Stimulated activated CD4-positive, alpha-beta T cell treated with anti-CD3 and anti-CD28 coated beads, Interleukin-1b, Interleukin-23, amount 100 ng/mL, for 24 hours (primary cell): ENCODE measurements at places on chromosomes 3 and 15.

DNA sequence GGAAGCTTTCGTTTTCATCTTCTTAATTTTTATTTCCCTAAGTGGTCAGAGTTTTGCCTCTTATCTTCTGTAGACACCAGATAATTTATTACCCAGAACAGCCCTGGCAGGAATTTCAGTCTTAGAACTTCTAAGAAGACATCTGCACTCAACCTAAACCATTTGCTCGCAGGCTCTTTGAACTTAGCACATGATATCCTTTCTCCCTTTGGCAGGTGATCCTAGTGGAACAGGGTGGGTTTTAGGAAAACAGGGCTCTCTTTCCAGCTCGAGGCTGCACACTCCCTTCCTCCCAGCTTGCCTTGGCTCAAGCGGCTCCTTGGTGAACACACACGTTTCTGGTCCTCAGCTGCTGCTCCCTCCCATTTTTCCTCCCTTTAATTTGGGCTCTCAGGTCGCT, 116.5 kb downstream of the THSD4 start:
- DNase-seq = no peak

DNA sequence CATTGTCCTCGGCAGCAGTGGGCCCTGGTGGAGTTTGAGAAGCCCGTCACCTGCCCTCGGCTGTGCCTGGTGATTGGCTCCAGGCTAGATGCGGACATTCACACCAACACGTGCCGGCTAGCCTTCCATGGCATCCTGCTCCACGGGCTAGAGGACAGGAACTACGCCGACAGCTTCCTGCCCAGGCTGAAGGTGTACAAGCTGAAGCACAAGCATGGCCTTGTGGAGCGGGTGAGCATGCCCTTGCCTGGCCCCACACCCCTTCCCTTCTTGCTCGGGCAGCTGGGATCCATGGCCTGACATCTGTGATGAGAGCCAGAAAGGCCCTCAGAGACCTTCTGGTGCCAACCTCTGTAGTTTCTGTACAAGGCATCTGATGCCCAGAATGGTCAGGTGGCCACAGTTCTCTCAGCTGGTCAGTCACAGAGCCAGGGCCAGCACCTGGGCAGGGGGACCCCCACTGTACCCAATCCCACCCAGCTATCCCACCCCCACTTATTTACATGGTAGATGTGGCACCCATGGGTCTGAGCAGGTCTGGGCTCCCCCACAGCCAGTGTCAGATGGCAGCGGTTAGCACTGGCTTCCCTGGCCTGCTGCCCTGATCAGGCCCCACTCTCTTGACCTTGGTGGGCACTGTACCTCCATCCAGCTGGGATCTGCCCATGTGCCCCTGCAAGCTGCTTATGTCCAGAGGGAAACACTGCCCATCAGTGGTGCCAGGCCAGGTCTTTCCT, 124.9 kb downstream of the DNAJB8 start:
- no peak for DNase-seq

- no peak for DNase-seq
Measured at GRCh38 chr3:56355570-56356185, 112.6 kb downstream of the ERC2 start.

GRCh38 chr3:77039606-77040171, at the start of gene ROBO2:
Gene ROBO2 (plus strand): TSS chr3:77040099. CDS start chr3:77040786, 687 bp downstream.
- DNase-seq = no peak

GRCh38 chr15:61871926-61872522, 188.2 kb downstream of the VPS13C start:
- no peak for DNase-seq

- no peak for DNase-seq
Measured at GRCh38 chr15:80247320-80247719, 4.7 kb downstream of the CTXND1 start.

GRCh38 chr15:95590533-95591044, 739.9 kb upstream of the NR2F2 start:
- DNase-seq = no peak

GRCh38 chr3:151562891-151563290, 102.0 kb upstream of the IGSF10 start:
- no peak for DNase-seq

DNA sequence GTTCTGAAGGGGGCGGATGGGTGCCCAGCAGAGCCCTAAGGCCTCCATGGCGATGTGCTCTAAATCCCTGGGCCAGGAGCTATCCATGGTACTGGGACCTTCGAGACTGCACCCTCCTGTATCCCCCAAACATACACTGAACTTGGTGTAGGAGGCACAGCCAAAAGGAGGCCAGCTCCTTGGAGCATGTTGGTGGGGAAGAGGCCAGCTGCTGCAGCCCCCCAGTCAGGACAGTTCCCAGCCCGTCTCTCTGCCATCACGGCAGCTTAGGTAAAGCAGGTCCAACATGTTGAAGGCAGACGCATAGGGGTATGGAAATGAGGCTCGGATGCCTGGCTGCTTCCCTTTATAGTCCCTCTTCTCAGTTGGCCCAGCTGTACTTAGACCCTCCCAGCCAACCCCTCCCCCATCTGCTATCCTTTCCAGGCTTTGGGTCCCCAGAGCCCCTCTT, 1.8 kb downstream of the CAMKV start:
- DNase-seq = no peak

GRCh38 chr3:44890852-44891251, 16.4 kb downstream of the TGM4 start:
- no peak for DNase-seq

DNA sequence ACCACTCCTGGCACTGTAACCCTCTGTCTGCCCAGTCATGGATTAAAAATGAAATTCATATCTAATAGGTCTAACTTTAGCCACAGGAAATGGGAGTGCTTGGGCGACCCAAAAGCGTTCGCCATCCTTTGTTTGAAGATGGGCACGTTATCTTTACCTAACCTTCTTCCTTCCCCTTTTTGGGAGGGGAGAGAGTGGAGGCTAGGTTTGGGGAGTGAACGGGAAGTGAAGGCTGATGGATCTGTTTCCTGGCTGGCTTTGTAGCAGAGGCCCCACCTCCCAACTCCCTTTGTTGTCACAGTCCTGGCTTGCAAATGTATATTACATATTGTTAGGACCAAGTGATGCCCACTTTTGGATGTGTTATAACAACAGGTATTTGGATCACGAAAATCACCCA, 98.1 kb upstream of the ARHGEF3 start:
- DNase-seq = no peak

- DNase-seq = no peak
Measured at GRCh38 chr3:58408906-58409305, 24.7 kb downstream of the PDHB start.

- no peak for DNase-seq
Measured at GRCh38 chr15:88803241-88803919, at the start of gene ACAN. Gene ACAN (plus strand): TSS chr15:88803436. CDS start chr15:88836207, 32,771 bp downstream.

DNA sequence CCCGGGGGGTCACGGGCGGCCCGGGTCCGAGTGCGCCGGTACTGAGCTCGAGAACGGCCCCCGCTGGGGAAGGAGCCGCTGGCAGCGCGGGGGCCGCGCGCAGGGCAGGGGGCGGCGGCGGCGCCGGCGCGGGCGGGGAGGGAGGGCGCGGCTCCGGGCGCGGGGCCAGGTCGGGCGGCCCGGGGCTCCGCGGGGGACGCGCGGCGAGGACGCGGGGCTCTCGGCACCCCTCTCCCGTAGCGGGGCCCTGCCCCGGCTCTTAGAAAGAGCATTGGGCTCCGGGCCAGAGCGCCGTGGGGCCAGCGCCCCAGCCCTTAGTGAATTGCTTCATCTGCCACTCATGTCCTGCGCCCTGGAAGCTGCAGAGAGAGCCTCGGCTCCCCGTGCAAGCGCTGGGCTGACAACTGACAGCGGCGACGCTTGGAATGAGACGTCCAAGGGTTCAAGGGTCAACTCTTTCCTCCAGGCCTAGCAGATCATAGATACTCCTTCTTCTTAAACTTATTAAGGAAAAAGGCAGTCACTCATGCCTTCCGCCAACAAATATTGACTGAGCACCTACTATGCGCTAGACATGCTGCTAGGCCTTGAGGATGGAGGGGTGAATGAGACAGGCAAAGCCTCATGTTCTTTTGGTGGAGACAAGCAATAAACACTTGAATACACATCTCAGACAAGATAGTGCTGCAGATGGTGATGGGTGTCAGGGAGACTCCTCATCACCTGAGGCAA, 140.8 kb downstream of the SMAD6 start:
- DNase-seq = no peak

DNA sequence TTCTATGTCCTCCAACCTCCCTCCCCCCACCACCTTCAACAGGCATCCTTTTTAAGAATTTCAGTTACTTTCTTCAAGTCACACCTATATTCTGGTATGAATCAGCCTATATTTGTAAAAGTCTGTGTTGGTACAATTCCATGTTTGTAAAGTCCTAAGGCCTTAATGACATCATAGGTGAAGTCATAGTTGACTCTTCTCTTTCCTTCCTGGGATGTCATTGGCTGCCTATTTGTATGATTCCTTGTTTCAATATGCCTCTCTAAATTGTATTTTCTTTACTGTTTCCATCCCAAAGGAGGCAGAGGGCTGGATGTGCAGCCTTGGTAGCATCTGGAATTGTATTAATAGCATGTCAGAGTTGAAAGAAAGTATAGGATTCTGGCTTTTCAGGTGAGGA, 56.5 kb downstream of the ADAMTSL3 start:
- DNase-seq = no peak

- DNase-seq = no peak
Measured at GRCh38 chr3:128222796-128223385, 69.6 kb downstream of the EEFSEC start.

- no peak for DNase-seq
Measured at GRCh38 chr3:52896151-52896550, 1.2 kb downstream of the STIMATE start.

- DNase-seq = no peak
Measured at GRCh38 chr3:170553788-170554757, 31.8 kb downstream of the SLC7A14 start.

DNA sequence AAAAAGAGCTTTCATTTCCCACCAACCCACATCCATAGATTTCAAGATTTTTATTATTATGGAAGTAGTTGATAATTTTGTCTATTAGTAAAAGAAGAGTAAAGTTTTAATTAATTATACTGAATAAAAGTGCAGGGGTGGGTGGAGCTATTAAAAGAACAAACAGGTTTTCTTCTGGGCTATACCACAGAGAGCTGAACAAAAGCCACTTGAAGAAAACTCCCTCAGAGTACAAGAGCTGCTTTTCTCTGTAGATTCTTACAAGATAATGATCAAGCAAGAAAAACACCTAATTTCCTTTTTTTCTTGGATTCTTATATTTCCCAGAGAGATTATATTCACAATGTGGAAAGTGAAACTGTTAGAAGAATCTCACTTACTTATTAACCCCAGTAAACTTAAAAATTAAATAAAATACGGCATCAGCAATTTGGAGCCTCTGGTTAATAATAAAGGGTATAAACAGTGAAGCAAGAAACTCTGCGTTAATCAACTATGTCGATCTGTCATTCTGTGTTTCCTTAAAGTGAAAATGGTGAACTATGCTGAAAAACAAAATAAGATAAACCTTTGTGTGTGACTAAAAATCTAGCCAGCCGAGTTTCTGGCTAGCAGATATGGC, 84.9 kb downstream of the THBS1 start:
- DNase-seq = no peak

- no peak for DNase-seq
Measured at GRCh38 chr3:64814351-64814750, 126.6 kb upstream of the ADAMTS9 start.

- no peak for DNase-seq
Measured at GRCh38 chr3:108381529-108382140, 85.3 kb downstream of the HHLA2 start.

DNA sequence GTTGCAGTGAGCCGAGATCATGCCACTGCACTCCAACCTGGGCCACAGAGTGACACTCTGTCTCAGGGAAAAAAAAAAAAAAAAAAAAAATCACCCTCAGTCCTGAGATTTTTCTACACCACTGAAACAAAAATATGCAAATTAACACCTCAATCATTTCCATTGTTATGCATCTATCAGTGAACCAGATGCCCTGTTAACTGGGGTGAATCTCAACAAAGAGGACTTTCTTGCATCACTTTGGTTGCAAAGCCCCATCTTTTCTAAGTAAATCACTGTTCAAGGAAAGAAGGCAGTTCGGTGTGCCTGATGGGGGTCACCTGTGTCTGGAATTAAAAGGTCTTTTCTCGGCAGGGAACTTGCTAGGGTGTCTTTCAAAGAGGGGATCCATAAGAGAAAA, 421.6 kb downstream of the EPHB1 start:
- no peak for DNase-seq

DNA sequence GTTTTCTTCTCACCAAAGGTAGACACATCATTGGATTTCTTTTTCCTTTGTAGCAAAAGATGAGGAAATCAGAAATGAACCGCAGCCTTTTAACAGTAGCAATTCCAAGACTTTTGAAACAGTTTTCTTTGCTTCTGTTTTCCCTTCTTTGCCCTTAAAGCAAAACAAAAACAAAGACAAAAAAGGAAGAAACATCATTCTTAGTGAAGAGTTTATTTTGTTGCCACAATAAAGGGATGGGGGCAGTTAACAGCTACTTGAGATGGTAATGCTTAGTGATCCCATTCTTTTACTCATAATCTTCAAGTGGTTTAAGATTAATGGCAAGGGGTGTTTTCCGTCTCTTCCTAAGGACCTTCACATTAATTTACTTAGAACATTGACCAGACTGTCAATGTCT, 218.8 kb downstream of the MEIS2 start:
- no peak for DNase-seq

- no peak for DNase-seq
Measured at GRCh38 chr3:23712656-23713559, 92.8 kb upstream of the UBE2E1 start.

GRCh38 chr3:74801924-74802323, 187.5 kb upstream of the CNTN3 start:
- no peak for DNase-seq

DNA sequence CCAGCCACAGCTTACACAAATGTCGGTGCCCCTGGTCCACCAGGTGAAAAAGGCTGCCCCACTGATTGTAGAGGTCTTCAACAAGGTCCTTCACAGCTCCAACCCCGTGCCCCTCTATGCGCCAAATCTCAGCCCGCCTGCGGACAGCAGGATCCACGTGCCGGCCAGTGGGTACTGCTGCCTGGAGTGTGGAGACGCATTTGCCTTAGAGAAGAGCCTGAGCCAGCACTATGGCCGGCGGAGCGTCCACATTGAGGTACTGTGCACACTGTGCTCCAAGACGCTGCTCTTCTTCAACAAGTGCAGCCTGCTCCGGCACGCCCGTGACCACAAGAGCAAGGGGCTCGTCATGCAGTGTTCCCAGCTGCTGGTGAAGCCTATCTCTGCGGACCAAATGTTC, 32.9 kb upstream of the ALPK3 start:
- no peak for DNase-seq

DNA sequence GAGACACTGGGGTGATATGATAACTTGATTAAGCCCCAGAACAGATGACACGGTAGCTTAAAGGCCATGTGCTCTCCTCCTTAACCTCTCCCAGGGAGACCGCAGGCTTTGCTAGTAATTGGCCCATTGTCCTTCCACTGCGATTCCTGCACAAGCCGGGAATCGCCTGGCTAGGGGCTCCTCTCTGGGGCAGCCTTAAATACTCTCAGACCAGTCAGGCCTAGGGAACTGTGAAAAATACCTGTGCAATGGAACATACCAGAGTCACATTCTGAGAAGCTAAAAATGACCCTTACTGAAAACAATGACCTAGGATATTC, 56.3 kb downstream of the CPN2 start:
- no peak for DNase-seq
